Smooth muscle cell of the pulmonary artery (primary cell): ENCODE measurements at places on chromosomes 7 and 10. TPM values are rescaled to one million over a fixed set of nuclear protein-coding genes. Genes with fewer than 3 reads are reported as not detected.

The DYNC1I1 gene
- 1.0 and 1.5 TPM in 2 replicates for total RNA-seq

The TUBB8 gene
- total RNA-seq, result not detected in 2 replicates

The FZD1 gene
- total RNA-seq, result 14.9 and 24.2 TPM in 2 replicates

The OR13A1 gene
- not detected in 2 replicates for total RNA-seq

The NUTM2E gene
- not detected in 2 replicates for total RNA-seq

The CYP3A5 gene
- total RNA-seq, result not detected in 2 replicates

The GRID2IP gene
- 0.07 TPM in 1 of 2 replicates, not detected in the other for total RNA-seq

The POLR2J2 gene
- 3.2 and 3.7 TPM in 2 replicates for total RNA-seq

The CAMK2B gene
- total RNA-seq, result 0.26 and 0.63 TPM in 2 replicates

The UPK3BL2 gene
- 3.4 and 3.5 TPM in 2 replicates for total RNA-seq

The DNA2 gene
- 2.8 and 4.4 TPM in 2 replicates for total RNA-seq

The AGBL3 gene
- 0.66 and 0.91 TPM in 2 replicates for total RNA-seq

The STOX1 gene
- total RNA-seq, result 0.07 and 0.13 TPM in 2 replicates

The TPST1 gene
- 62.9 and 86.1 TPM in 2 replicates for total RNA-seq

The H2BK1 gene
- total RNA-seq, result not detected in 2 replicates

The LRRD1 gene
- 0.07 and 0.17 TPM in 2 replicates for total RNA-seq

The UCMA gene
- total RNA-seq, result not detected in 2 replicates

The GOLGA7B gene
- total RNA-seq, result under 0.01 and 0.03 TPM in 2 replicates

The GSTO1 gene
- total RNA-seq, result 69.3 and 92.1 TPM in 2 replicates

The UFSP1 gene
- total RNA-seq, result 4.0 and 6.0 TPM in 2 replicates

The RARRES2 gene
- 0.65 and 1.7 TPM in 2 replicates for total RNA-seq

The C7orf57 gene
- not detected in 2 replicates for total RNA-seq

The GGCT gene
- total RNA-seq, result 17.1 and 17.7 TPM in 2 replicates

The DGKI gene
- total RNA-seq, result 12.7 and 15.8 TPM in 2 replicates

The ANXA8L1 gene
- total RNA-seq, result not detected in 2 replicates

The HDAC9 gene
- 32.7 and 39.9 TPM in 2 replicates for total RNA-seq

The TMEM270 gene
- not detected in 2 replicates for total RNA-seq

The CLDN12 gene
- 56.5 and 58.6 TPM in 2 replicates for total RNA-seq

The ACTR1A gene
- 141 and 167 TPM in 2 replicates for total RNA-seq

The IPMK gene
- total RNA-seq, result 6.7 and 8.5 TPM in 2 replicates

The CDHR1 gene
- under 0.01 and 0.20 TPM in 2 replicates for total RNA-seq

The LRIT1 gene
- not detected in 2 replicates for total RNA-seq

The MPLKIP gene
- 15.3 and 18.8 TPM in 2 replicates for total RNA-seq

The TBXAS1 gene
- 1.1 and 2.1 TPM in 2 replicates for total RNA-seq

The NPC1L1 gene
- 0.07 and 0.13 TPM in 2 replicates for total RNA-seq

The CPA4 gene
- total RNA-seq, result 46.4 and 140 TPM in 2 replicates
